Tongue (tissue), 3 donors: ENCODE measurements at places on chromosomes 5 and 9.

DNA sequence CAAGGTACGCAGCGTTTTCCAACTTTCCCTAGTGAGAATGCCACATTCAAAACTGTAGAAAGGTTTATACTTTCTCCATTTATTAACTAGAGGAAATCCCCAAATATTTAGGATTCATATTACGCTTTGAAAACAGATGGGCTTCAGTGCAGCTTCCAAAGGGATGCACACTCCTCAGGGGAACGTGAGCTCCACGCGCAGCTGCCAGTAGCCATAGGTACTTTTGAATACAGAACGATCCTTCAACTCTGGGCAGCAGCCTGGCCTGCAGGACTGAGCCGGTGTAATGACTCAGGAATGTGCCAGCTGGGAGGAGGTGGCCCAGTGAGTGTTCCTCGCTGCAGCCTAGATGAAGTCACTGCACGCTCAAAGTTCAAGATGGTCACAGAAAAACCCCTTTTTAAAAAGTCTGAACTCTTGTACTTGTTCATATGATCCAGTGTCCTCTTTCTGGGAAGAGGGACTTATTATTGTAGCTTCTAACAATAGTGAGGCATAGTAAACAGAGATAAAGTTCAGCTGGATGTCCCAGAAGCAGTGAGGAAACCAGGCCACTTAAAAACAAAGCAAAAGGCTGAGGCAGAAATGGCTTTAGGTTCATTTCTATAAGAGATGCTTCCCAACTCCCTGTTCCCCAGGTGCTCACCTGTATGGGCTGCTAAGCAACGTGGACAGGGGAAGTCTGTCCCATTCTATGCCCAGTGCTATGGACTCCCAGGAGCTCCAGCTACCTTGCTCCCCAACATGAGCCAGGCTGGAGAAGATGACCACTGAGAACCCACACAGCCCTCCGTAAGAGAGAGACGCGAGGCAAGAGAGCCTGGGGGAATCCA is 130.0 kb downstream of the LHFPL2 start:
- DNase-seq = peak; percentile 92

- DNase-seq = no peak
These were observed 84.2 kb downstream of the FBXO38 start for GRCh38 chr5:148467958-148468357.

DNA sequence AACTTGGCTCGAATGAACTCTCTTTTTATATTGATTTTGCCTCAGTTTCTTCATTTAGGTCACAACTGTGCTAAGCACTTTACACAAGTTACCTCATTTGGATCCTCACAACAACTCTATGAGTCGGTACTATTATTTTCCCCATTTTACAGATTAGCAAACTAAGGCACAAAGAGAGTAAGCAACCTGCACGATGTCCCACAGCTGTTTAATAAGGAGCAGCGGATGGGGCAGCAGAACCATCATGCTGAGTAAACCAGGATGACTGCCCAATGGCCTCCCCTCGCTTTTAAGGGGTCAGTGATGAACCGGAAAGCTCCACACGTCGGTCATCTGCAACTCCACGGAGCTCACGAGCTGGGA is 607 bp downstream of the PRELID2 start:
- DNase-seq = no peak

- no peak for DNase-seq
These were observed 225.7 kb downstream of the TMEM167A start for GRCh38 chr5:82851471-82851870.

GRCh38 chr5:1771149-1772065 is 28.2 kb downstream of the MRPL36 start:
- DNase-seq = no peak

DNA sequence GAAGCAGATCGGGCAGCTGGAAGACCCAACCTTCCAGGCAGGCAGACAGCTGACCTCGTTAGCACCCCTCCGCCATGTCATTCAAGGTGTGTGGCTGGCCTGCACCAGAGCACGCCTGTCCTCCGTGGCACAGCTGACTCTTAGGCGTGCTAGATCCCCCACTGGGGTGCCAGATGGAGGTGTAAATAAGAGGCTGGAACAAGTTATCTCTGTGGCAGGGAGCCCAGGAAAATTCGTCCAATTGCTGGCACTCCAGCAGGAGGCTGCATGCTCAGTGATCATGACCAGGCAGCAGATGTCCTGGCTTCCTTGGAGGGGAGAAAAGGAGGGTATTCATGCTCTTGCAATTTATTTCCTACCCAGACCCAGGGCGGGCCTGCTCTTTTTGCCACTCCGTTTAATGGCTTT is 7.8 kb upstream of the ALDOB start:
- DNase-seq = peak; percentile 62

- DNase-seq = peak; percentile 24
These were observed 617.9 kb downstream of the BNC2 start for GRCh38 chr9:16252616-16253015.

DNA sequence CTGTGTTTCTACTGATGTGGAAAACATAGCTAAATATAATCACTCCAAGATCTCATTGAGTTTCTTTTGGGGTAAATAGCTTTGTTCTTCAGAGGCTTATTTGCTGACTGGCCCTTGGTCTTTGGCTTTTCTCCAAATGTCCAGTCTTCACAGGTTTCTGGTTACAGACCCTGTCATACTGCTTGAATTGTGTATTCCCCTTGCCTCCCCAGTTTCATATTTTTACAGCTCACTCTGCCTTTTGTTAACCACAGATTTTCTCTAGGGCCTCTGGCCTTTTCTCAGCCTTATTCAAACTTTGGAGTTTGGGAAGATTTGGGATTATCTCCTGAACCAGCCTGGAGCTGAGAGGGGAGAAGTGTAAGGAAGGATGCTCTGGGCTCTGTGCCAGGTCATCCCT is 23.9 kb downstream of the ISOC1 start:
- DNase-seq = no peak

DNA sequence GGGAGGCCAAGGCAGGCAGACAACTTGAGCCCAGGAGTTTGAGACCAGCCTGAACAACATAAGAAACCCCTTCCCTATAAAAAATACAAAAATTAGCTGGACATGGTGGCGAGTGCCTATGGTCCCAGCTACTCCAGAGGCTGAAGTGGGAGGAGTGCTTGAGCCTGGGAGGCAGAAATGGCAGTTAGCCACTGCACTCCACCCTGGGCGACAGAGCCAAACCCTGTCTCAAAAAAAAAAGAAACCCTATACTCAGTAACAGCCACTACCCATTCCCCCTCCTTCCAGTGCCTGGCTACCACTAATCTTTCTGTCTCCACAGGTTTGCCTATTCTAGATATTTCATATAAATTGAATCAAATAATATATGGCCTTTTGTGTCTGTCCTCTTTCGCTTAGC is 14.3 kb upstream of the SIL1 start:
- DNase-seq = peak; percentile 50

GRCh38 chr5:40134883-40135520 is 544.7 kb upstream of the PTGER4 start:
- no peak for DNase-seq

DNA sequence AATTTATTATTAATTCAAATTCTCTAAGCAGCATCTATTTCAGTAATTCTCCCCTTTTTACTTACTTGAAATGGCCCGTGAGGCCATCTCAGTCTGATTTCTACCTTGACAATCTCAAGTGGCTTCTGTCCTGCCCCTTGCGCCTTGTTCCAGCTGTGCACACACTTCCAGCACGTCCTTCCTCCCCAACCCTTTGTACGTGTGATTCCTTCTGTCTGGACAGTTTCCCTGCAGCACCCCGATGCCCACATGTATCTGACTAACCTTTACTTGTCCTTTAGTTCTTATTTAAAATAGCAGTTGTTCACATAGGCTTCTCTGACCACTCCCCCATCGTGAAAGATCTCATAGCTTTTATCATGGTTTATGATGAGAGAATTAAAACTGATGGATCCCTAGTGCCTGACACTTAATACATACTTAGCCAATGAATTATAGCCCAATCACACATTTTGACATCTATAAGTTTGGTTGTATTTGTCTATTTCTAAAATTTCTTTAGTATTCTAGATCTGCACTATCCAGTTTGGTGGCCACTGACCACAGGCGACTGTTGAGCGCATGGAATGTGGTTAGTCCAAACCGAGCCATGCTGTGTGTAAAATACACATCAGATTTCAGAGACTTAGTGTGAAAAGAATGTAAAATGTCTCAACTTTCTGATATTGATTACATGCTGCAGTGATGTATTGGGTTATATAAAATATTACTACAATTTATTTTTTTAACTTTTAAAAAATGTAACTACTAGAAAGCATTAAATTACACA is 14.3 kb downstream of the ZBTB34 start:
- no peak for DNase-seq

- no peak for DNase-seq
These were observed 277.8 kb upstream of the FBXL7 start for GRCh38 chr5:15222156-15222555.

GRCh38 chr9:111481885-111482636 is 2.1 kb downstream of the ECPAS start:
- no peak for DNase-seq

DNA sequence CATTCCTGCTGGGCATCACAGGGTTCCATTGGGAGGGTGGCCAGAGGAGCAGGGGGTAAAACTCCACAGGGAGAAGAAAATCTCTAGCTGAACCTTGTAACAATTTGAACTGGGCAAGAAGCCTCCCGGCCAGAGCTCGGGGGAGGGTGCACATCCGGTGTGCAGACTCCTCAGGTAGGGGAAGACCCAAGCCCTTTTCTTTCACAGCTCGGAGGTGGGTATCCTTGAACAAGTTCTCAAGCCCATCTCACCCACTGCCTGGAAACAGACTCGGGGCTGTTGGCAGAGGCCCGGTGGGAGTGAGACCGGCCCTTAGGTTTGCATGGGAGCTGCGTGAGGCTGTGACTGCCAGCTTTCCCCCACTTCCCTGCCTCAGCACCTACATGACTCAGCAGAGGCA is 111.5 kb upstream of the IL7R start:
- no peak for DNase-seq

- DNase-seq = no peak
These were observed 14.3 kb upstream of the PSMB7 start for GRCh38 chr9:124429530-124429867.

DNA sequence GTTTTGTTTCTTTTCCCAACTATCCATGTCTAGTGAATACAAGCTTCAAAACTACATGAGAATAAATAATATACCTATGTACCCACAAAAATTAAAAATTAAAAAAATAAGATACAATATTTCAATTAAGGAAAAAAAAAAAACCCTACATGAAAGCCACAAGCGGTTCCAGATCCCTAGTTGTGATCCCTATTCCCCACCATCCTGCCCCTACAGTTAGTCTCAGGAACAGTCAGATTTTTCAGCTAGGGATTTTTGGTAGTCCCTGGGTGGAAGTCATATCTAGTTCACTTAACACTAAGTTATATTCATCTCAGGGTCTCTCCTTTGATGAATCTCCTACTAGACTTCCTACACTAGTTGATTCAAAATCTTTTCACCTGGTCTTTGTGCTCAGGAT is 18.5 kb upstream of the PCDHB1 start:
- DNase-seq = no peak

- no peak for DNase-seq
These were observed 51.3 kb downstream of the TNFSF15 start for GRCh38 chr9:114754581-114754980.

- no peak for DNase-seq
These were observed 566.4 kb downstream of the RAB3C start for GRCh38 chr5:59149271-59149670.

GRCh38 chr9:33992632-33993031 is 56.1 kb downstream of the UBAP2 start:
- peak; percentile 6 for DNase-seq

- no peak for DNase-seq
These were observed 85.7 kb upstream of the RUFY1 start for GRCh38 chr5:179464631-179465030.

DNA sequence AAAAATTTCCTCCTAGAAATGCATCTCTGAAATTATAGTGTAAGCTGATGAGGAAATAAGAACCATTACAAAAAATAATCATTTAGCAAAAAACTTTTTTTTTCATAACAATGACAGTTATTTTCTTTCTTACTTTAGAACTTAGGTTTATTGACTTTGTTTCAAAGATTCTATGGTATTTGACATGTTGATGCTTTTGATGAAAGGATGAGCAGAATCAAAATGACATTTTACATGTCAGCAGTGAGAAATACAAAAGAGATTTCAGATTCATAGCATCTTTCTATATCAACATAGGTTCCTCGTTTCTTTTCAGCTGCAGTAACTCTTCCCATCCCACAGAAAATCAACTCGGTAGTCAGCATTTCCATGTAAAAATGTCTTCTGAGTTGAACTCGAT is 1226.6 kb upstream of the C9orf72 start:
- DNase-seq = no peak

- no peak for DNase-seq
These were observed 8.1 kb downstream of the TAL2 start for GRCh38 chr9:105670315-105670714.

DNA sequence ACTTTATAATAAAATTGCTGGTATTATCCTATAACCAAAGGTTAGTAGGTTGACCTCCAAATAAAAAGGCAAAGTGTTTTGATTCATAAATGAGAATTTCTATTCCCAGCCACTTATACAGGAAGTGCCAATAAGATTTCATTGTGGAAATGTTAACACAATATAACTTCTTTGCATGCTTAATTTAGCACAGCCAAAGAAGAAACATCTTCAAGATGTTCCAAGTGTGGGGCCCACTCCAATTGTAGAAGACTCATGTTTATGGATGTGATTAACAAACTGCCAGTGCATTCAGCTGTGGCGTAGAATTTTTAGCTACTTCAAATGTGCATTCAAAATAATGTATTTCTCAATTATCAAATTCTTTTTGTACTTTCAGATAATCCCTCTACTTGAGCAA is 402.3 kb downstream of the DEPDC1B start:
- DNase-seq = no peak

DNA sequence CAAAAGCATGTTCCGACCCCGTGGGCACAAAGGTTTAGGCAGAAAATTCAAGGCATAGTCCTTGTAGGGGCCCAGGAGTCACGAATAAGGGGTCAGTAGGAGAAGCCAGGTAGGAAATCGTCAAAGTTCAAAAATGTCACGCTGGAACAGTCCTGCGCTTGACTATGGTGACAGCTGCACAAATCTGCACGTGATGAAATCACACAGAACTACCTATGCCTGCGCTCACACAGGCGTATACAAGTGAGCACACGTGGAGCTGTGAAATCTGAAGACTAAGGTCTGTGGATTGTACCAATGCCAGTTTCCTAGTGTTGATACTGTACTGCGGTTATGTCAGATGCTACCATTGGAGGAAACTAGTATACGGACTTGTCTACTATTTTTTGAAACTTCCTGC is 303.1 kb upstream of the PANK3 start:
- DNase-seq = no peak
